T-helper 2 cell treated with Interferon-gamma antibody and Interleukin-4, amounts not matched to agents 100 ng/mL and 5 ng/mL, for 36 hours (primary cell): ENCODE measurements at places on chromosomes 7 and 10. TPM values are rescaled to one million over a fixed set of nuclear protein-coding genes. Genes with fewer than 3 reads are reported as not detected.

CYP3A7 gene
- not detected in 2 replicates for total RNA-seq

KCNH2 gene
- 0.23 and 0.36 TPM in 2 replicates for total RNA-seq

RALA gene
- 30.6 and 30.8 TPM in 2 replicates for total RNA-seq

PALD1 gene
- total RNA-seq: 1.1 and 1.2 TPM in 2 replicates

CRPPA gene
- total RNA-seq: 1.1 and 1.2 TPM in 2 replicates

SMARCD3 gene
- total RNA-seq: 2.5 and 2.6 TPM in 2 replicates

RET gene
- total RNA-seq: 0.18 and 0.30 TPM in 2 replicates

ITPRIP gene
- 20.1 and 20.2 TPM in 2 replicates for total RNA-seq

MYOF gene
- total RNA-seq: 2.6 and 3.0 TPM in 2 replicates

SPDYE1 gene
- total RNA-seq: not detected in 2 replicates

MSRB2 gene
- total RNA-seq: 13.4 and 13.5 TPM in 2 replicates

SFTPA1 gene
- not detected in 2 replicates for total RNA-seq

PRSS37 gene
- not detected in 2 replicates for total RNA-seq

MBL2 gene
- not detected in 2 replicates for total RNA-seq

OR2A12 gene
- total RNA-seq: not detected in 2 replicates

FANK1 gene
- 0.14 TPM in 1 of 2 replicates, not detected in the other for total RNA-seq

BAIAP2L1 gene
- 0.91 and 1.1 TPM in 2 replicates for total RNA-seq
